Stimulated activated naive CD8-positive, alpha-beta T cell treated with anti-CD3 and anti-CD28 coated beads, Interleukin-15, amount 100 ng/mL, for 72 hours (primary cell): ENCODE measurements at places on chromosomes 6 and 20.
A peak's percentile ranks its signal among the peaks of the same experiment; 100 is the strongest.

DNA sequence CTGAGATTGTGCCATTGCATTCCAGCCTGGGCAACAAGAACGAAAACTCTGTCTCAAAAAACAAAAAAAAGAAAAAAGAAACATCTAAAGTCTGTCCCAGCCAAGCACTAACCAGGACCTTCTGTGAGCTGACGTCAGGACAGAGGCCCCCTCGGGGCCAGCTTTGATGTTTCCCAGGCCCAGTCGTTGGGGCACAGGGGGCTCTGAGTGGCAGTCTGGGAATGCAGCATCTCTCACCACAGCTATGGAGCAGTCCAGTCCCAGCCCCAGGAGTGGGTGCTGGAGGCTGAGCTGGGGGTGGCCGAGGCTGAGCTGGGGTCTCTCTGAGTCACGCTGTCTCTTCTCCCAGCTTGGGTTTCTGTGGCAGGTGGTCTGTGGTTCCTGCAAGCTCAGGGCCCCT lies 46.0 kb upstream of the SRF start:
- no peak for DNase-seq

DNA sequence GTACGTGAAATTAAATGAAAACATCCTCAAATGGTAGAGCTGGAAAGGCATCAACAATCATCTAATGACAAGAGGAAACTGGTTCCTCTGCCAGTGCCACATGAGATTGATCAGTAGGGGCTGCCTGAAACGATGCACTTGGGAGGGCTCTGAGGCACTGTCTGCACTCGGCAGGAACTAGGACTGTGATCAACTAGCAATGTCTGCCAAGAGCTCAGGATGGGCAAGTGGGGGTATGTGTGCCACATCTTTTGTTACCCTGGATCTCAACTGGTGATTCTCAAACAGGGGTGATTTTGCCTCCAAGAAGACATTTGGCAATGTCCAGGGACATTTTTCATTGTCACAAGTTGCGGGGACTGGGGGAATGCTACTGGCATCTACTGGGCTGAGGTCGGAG lies 1.9 kb downstream of the BPIFB6 start:
- DNase-seq = no peak

DNA sequence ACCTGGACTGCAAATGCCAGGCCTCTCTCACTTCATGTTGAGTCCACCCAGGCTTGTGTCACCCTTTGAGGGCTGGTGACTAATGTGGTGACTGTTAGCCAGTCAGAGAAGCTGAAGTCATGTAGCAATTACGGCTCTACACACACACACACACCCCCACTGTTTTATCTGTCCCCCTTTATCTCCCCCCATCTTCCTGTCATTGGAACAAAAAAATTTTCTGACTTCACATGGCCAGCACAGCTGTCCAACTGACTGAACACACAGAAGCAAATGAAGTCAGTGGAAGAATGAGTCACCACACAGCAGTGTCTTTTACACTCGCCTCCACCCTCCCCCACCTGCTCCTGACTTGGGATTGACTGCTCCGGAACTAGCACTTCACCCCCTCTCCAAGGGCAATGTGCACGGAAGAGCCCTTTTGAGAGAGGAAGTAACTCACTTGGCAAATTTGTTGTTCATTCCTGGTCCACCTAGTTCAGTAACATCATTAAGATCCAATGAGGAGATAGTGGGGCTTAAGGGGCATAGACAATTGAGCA lies 198.0 kb downstream of the RNF144B start:
- DNase-seq = no peak

GRCh38 chr6:125153391-125154117 lies at the start of gene TPD52L1:
TPD52L1 (plus strand) TSS chr6:125153773; CDS start chr6:125153952, 179 bp downstream.
- peak; percentile 65 for DNase-seq

GRCh38 chr20:47191074-47191673 lies 165.3 kb downstream of the ZMYND8 start:
- DNase-seq = no peak

DNA sequence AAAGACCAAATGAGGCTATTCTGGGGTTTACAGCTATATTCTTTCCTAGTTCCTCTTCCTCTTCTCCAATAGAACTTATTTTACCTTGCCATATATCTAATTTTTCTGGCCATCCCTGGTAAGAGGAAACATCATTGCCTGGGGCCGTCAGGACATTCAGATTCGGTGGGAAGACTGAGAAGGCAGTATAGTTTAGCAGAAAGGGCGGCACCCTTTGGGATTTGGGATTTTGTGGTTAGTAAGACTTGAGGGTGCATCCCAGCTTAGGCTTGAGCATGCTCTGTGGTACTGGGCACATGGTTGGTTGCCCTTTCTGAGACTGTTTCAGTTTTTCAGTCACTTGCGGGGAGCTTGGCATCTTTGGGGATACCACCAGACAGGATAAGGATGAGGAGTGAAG lies 21.1 kb downstream of the SCUBE3 start:
- no peak for DNase-seq

DNA sequence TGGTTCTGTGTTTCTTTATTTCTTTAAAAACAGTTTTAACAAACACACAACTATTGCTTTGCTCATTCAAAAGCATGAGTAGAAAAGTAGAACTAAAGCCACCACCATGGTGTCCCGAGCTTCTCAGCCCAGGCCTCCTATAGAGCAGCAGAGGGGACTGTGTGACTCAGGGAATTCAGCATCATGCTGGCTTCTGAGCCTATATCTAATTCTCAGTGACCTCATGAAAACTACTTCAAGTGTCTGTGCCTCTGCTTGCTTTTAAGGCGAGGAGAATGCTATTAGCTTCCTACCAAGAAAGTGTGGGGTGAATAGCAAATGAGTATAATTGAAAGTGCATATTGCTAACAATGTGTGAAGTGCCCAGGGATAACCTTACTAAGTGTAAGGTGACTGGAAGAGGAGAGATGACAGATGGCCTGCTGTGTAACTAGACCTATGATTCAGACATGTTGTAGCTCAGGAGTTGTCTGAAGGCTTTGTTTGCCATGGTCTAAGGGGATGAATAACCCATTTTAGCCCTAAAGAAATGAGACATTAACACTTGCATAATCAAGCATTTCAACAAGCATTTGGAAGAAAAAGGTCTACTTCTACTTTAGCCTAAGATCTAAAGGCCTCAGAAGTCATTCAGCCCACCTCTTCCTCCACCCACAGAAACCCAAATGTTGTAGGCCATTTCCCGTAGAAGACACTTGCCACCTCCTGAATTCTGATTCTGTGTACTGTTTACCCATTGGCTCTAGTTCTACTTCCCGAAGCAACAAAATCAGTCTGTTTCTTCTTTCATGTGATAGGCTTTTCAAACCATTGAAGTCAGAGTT lies 121.5 kb upstream of the ARG1 start:
- no peak for DNase-seq

GRCh38 chr20:59007665-59008511 lies 834 bp upstream of the CTSZ start:
- DNase-seq = no peak
